ENCODE measurements at places on chromosomes 2 and 18.

DNA sequence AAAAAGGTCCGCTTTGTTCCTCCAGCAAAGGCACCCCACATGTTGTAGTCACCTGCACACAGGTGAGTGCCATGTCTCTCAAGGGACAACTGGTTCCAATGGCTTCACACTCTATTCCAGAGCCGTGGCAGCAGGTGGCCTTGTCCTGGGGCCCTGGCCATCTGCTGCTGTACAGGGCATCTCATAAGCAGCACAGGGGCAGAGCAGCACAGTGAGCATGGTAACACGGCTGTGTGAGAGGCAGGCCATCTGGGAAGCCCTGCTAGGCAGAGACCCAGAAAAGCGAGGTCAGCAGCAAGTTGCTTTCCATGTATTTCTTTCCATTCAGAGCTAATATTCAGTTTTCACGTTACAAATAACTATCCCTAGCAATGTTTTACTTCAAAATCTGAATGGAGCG is 54.7 kb downstream of the CMPK2 start:
- DNase-seq, result no peak

- DNase-seq, result no peak
Observed at GRCh38 chr2:85734015-85734414, 19.8 kb upstream of the ATOH8 start.

GRCh38 chr18:55419947-55420664 is 167.9 kb downstream of the TCF4 start:
- DNase-seq, result no peak

DNA sequence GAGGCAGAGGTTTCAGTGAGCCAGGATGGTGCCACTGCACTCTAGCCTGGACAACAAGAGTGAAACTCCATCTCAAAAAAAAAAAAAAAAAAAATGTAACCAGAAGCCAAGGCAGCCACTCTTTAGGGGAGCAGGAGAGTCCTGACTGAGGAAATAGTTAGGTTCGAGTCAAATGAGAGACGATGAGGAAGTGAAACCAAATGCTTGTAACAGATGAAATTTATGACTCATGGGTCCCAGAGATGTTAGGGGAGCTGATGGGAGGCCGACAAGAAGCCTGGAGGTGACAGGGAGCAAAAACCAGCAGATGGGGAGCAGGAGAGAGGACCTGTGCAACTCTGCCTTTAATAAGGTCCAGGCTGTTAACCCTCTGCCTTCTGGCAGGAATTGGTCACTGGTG is 756.1 kb upstream of the DDX18 start:
- no peak for DNase-seq

DNA sequence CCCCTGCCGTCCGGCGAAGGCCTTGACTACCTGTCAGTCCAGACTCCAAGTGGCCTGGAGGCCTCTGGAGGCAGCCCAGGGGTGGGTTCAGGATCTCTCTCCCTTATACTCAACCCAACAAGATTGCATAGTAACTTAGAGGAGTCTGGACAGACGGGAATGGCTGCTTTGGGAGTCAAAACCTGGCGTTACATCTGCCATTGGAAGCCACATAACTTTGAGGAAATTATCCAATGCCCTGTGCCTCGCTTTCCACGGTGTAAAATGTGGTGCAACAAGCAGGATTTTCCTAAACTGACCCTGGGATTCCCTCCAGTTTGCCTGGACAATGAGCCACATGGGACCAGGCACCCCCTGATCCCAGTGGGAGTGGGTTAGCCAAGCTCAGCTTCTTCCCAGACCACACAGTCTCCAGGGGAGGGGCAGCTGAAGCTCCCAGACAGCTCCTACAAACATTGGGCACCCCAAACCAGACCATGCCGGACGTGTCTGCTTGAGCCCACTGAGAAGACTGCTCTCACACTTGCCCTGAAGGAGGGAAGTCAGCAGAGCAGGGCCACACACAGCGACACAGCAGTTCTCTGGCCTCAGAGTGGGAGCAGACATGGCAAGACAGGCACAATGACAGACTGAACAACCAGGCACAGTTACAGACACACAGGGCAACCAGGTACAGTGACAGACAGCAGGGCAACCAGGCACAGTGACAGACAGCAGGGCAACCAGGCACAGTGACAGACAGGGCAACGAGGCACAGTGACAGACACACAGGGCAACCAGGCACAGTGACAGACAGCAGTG is 65.6 kb upstream of the RAB6C start:
- no peak for DNase-seq

GRCh38 chr2:181683518-181684453 is 3.5 kb upstream of the NEUROD1 start:
- no peak for DNase-seq

DNA sequence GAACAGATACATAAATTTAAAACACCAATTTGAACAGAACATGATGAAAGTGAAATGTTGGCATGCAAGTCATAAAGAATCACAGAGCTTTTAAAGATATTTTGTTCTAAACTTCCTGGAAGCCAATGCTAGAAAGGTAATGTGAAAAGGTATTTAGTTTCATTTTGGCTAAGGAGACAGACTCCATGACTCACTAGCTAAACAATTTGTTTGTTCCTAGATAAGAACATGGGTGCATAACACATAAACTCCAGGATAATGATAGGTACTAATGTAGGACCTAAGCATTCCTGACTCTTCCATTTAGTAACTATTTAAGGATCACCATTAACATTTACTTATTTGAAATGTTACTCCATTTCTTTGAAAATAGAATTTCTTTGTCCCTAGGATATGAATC is 292.5 kb upstream of the CNTNAP5 start:
- no peak for DNase-seq

- DNase-seq, result no peak
Observed at GRCh38 chr2:30446602-30447148, 371 bp upstream of the LCLAT1 start.

- DNase-seq, result no peak
Observed at GRCh38 chr2:135162377-135162776, 110.3 kb downstream of the RAB3GAP1 start.

GRCh38 chr2:100113990-100114433 is 28.4 kb downstream of the AFF3 start:
- DNase-seq, result no peak

GRCh38 chr2:54610700-54611099 is 112.8 kb upstream of the EML6 start:
- no peak for DNase-seq

DNA sequence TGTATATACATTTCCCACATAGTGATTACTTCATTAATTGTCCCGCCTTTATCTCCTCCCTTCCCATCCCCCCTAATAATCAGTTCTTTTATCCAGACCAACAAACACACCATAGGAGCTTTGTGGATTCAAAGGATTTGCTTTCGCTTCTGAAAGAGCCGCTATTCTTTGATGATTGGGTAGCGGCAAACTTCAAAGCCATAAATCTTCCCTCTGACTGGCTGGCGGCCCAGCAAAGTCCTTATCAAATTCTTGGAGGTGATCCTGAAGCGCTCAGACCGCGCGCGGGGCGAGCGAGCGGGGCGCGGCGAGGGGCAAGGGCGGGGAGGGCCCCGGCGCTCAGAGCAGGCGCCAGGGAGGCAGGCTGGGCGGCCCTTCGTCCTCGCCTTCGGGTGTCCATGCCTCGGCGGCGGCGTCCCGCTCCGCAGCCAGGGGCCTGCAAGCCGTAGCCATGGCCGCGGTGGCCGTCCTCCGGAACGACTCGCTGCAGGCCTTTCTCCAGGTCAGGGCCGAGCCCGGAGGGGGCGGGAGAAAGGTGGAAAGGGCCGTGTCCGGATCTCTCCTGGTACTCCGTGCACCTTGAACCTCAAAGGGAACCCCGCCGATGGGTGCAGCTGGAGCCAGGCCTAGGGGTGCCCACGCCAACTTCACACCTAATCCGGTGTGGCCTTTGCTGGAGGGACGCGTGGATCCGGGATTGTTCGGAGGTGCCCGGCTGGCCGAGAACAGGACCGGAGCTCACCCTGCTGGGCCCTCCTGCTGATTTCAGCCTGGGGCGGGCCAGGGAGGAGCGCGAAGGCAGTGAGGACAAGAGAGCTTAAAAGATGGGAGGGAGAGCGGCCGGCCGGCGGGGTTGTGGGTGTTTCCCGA is at the start of gene SP5:
SP5 (plus strand) TSS at position 276 of the 870 bp plus-strand sequence; CDS start at position 452, 176 bp downstream.
- no peak for DNase-seq

DNA sequence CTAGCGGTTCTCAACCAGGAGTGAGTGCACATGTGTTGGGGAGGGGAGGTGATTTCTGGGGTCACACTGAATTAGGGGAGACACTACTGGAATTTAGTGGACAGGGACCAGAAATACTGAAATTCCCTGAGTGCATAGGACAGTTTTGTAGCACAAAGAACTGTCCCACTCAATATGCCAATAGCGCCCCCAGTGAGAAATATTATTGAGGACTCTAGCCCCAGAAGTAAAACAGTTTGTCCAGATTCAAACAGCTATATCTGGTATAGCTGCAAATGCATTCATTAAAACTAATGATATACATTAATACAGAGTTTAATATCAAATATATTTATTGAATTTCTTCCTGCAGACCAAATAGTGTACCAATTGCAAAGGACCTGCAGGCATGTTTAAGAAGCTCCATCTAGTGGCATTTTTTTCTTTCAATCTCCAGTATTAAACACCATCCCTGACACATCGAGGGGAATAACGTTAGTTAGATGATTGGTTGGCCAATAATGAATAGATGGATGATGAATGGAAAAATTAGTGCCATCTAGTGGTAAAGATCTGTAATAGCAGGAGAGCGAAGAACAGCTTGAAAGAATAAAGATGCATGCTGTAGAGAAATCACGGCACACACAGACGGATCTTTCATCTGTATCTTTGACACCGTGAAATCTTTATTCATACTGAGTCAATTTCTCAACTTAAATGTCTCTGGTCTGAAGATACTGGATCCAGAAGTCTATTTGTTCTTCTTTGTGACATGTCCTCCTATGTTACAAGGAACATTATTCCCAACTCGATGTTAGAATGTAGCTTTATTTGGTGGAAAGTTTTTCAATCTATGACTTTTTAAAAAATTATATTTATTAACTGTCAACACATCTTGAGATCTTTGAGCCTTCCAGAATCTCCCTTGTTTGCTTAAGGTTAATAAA is 62.5 kb downstream of the DHRS9 start:
- DNase-seq, result no peak

DNA sequence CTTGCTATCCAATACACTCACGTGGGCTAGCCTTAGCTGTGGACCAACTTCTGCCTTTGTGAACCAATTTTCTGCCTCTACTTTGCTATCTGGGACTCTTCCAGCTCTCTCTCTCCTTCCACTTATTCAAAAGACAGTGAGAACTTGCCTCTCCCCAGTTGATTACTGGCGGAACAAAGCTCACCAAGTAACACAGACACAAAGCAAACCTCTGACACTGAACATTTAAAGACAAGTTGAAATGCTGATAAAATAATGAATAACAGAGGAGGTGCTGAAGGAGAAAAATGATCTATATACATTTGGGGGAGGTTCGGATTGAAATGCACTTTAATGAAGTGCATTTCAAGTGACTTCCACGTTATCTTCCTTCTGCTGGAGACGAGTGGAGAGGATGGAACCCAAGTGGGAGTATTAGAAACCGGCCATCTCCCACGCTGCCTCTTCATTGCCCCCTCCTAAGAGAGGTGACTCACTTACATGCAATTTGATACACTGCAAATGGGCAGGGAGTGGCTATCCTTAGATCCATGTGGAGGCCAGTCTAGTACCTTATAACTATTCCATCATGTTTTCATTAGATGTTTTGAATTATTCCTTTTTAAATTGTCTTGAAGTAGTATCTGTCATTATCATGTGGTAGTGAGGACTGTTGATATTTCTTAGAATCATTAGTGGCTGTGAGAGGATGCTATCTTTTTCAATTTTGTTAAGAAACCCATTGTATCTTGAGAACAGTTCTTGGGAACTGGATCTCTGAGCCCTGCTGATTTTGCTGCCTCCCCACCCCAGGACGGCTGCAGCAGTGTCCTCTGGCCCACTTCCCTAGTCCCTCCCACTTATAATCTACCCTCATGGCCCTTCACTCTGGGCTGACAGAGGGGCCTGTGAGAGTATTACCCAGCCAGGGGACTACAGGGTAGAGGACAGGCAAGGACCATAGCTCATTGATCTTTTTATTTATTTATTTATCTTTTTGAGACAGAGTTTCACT is 6.0 kb upstream of the GLI2 start:
- no peak for DNase-seq

DNA sequence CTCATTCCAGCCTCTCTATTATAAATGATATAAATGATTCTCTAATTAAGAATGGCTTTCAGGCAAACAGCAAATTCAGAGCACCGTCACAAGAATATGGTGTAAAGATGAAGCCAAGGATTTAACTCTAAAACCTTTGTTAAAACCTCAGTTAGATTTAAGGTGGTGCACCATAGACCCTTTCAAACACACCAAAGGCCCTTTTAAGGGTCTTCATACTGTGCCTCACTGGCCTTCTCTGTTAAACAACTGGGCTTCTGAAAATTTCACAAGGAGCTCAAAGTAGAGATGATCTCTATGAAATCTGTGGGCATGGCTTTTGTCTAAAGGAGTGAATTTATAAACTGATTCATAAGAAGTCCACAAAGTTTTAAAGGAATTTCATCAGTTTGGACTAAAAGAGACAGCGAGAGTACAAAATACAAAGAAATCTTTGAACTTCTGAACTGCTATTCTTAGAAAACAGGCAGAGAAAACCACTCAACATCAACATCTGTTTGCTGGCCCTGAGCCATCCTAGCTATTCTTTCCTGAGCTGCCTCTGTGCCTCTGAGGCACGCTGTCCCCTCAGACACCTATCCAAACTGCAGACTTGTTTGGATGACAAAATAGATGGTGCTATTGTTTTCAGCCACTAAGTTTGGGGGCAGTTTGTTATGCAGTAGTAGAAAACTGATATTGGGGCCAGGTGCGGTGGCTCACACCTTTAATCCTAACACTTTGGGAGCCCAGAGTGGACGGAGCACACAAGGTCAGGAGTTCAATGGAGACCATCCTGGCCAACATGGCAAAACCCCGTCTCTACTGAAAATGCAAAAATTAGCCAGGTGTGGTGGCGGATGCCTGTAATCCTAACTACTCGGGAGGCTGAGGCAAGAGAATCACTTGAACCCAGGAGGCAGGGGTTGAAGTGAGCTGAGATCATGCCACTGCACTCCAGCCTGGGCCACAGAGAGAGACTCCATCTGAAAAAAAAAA is 72.9 kb upstream of the MYCN start:
- DNase-seq, result no peak

DNA sequence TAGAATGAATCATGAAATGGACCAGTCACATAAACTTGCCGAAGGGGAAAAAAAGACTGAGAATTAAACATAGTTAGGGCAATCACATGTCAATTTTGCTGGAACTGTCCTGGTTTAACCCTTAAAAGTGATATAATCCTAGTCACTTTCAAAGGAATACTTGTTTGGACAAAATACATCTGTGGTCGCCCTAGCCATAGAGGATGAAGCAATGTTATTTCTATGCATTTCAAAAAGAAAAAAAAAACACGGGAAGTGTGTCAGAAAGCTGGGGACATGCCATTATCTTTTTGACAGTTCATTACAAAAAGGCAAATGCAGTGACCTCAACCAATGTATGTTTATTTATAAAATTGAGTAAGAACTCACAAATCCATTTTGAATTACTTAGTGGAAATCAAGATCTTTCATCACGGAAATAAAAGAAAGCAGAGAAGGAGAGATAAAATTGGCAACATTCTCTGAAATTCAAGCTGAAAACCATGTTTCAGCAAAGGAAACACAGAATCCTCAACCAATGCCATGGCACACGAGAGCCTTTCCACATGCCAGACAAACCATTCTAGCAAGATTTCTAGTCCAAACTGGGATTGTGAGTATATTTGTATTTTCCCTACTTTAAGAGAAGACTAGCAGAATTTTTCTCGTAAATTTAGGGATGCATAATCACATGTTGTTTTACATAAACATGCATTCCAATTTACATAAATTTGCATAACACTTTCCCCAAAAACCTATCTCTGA is 854.3 kb upstream of the ACVR2A start:
- DNase-seq, result no peak

GRCh38 chr2:163658556-163658955 is 77.3 kb downstream of the FIGN start:
- DNase-seq, result no peak

Data from stimulated activated CD4-positive, alpha-beta T cell treated with anti-CD3 and anti-CD28 coated beads, Interleukin-1b, Interleukin-23, amount 100 ng/mL, for 48 hours (primary cell).